Endothelial cell (in vitro differentiated cells): ENCODE measurements at places on chromosomes 12 and 14.
A peak's percentile ranks its signal among the peaks of the same experiment; 100 is the strongest.

- H3K27ac ChIP-seq: no peak overlapping the region
- H3K36me3 ChIP-seq: no peaks in the 10 kb centered on the region
- peaks cover 1% of the 10 kb centered on the region for H3K27me3 ChIP-seq
- H3K4me3 ChIP-seq: no peak overlapping the region
Observed at GRCh38 chr14:25626986-25627385, 577.0 kb upstream of the STXBP6 start.

DNA sequence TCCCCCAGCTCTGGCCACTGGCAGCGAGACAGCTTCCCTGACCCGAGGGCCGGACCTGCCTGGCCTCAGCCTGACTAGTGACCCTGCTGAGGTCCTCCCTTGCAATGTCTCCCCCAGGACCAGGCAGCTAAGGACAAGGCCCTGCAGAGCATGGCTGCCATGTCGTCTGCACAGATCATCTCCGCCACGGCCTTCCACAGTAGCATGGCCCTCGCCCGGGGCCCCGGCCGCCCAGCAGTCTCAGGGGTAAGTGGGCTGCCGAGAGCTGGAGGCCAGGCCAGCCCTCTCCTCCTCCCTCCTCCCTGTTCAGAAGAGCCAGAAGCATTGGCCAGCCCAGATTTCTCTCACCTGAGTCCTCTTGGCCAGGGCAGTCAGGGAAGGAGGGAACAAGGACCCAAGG lies 58.1 kb downstream of the TEAD4 start:
- peak overlapping the region; percentile 57 for H3K27ac ChIP-seq
- no peak overlapping the region for H3K4me3 ChIP-seq
- DNase-seq: no peak
- H3K27me3 ChIP-seq: peaks cover 8% of the 10 kb centered on the region

DNA sequence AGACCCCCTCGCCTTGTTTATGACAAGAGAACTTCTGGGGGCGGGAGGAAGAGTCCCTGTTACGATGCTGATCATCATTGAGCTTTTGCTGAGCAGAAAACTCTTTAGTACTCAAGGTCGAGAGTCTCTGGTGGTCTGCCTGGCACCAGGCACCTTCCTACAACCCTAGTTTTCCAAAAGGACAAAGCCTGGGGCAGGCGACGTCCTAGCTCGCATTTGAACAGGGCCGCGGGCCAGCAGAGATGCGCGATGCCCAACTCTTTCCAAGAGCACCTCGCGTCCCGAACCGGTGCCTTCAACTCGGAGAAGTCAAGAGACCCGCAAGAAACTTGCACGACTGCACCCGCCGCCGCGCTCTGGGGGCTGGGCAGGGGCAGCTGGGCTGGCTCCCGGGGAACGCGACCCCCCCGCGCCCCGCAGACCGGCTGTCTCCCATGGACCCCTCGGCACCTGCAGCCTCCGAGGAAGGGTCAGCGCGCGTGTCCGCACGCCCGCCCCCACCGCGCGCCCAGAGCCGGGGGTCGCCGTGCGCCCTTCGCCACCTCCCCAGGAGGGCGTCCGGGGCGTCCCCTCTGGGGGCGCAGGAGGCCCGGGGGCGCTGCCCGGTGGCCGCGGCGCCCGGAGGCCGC lies 377 bp upstream of the BCL7A start:
- peak overlapping the region; percentile 24 for H3K27ac ChIP-seq
- peak; percentile 17 for DNase-seq
- H3K4me1 ChIP-seq: peaks cover 9% of the 10 kb centered on the region
- H3K36me3 ChIP-seq: peaks cover 6% of the 10 kb centered on the region

GRCh38 chr12:15550793-15551192 lies 228.5 kb downstream of the PTPRO start:
- no peaks in the 10 kb centered on the region for H3K27me3 ChIP-seq
- no peak overlapping the region for H3K4me3 ChIP-seq
- H3K36me3 ChIP-seq: no peaks in the 10 kb centered on the region
- no peak overlapping the region for H3K27ac ChIP-seq
- H3K4me1 ChIP-seq: no peaks in the 10 kb centered on the region

DNA sequence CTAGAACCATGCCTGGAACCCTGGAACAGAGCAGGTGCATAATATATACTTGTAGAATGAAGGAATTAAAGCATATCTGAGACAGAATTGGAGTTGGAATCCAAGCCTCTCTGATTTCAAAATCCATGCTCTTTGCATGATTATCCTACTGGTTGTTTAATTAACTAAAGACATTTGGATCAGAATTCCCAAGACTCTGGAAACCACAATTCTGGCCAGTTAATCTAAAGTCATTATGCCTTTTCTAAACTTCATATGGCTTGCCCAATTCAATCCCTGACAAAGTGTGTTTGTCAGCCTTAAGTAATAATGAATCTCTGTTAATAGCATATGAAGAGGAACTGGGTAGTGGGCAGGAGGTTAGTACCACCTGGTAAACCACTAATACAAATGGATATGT lies 422.6 kb downstream of the ATP23 start:
- no peaks in the 10 kb centered on the region for H3K36me3 ChIP-seq
- no peak overlapping the region for H3K27ac ChIP-seq
- H3K4me3 ChIP-seq: no peak overlapping the region
- no peaks in the 10 kb centered on the region for H3K4me1 ChIP-seq
- no peaks in the 10 kb centered on the region for H3K27me3 ChIP-seq

DNA sequence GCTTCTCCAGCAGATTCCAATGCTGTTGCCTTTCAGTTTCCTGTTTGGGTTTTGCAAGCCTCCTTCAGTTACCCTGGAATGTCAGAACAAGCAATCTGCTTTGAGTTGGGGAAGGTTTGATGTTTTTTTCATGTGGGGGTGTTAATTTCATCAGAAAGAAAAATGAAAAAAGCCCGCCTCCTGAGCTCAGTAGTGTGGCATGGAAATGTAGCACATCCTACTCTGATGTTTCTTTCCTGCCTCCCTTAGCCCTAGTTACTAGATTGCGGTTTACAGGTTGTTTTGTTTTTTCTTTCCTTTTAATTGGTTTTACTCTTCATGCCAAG lies 22.6 kb downstream of the IFNG-AS1 start:
- H3K27ac ChIP-seq: peak overlapping the region; percentile 33
- H3K36me3 ChIP-seq: no peaks in the 10 kb centered on the region
- no peak overlapping the region for H3K4me3 ChIP-seq
- peaks cover 2% of the 10 kb centered on the region for H3K27me3 ChIP-seq
- no peak for DNase-seq

- H3K4me1 ChIP-seq: no peaks in the 10 kb centered on the region
- no peaks in the 10 kb centered on the region for H3K36me3 ChIP-seq
- H3K27me3 ChIP-seq: peaks cover 2% of the 10 kb centered on the region
- H3K27ac ChIP-seq: no peak overlapping the region
Observed at GRCh38 chr14:49957089-49957852, 64.4 kb downstream of the ARF6 start.

DNA sequence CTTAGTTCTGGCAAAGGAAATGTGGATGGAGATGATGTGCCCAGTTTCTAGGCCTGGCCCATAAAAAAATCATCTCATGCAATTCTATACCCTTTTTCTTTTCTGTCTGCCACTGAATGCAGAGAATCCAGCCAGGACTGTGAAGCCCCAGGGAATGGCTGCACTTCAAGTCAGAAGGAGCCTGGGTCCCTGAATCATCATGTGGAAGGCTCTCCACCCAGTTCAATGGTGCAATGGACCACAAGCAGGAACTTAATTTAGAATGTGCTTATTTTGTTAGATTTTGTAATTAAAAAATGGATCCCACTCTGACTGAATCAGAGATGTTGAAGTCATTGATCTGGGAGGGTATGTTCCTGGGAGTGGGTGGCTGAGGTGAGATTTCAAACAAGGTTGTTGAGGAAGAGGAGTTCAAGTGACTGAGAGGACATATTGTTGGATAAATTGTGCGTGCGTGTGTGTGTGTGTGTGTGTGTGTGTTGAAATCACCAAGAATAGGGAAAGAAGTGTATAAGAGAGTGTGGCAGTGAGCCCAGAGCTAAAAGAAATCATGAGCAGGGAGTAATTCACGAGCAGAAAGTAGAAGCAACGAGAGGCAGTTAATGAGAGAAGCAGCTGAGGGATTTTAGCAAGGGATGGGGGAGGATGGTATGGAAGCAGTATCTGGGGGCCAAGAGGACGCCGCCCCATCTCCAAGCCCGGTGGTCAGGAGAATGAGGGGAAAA lies 125.4 kb downstream of the TMX1 start:
- peaks cover 7% of the 10 kb centered on the region for H3K27me3 ChIP-seq
- no peak for DNase-seq
- H3K36me3 ChIP-seq: peaks cover 3% of the 10 kb centered on the region
- H3K4me1 ChIP-seq: peaks cover 16% of the 10 kb centered on the region
- no peak overlapping the region for H3K4me3 ChIP-seq

- no peak for DNase-seq
- H3K36me3 ChIP-seq: no peaks in the 10 kb centered on the region
- H3K27me3 ChIP-seq: peaks cover 5% of the 10 kb centered on the region
- no peak overlapping the region for H3K4me3 ChIP-seq
- H3K4me1 ChIP-seq: peaks cover 8% of the 10 kb centered on the region
Observed at GRCh38 chr14:64864258-64864657, 15.4 kb downstream of the SPTB start.

DNA sequence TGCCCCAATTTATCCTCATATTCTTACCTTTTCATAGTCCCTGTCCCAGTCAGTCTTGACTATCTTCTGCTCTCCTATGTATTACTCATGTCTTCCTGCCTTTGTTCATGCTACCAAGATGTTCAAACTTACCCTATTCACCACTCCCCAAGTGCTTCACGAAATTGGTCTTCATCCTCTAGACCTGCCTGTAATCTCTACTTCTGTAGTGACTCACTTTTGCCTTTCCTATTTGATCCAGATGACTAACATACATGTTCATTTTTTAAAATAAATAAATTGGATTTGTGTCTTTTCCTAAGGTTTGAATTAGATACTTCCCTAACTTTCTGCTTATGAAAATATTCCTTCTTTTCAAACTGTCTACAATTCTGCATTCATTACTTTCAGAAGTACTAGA lies 107.7 kb upstream of the PPM1H start:
- no peak overlapping the region for H3K4me3 ChIP-seq
- no peaks in the 10 kb centered on the region for H3K27me3 ChIP-seq
- H3K27ac ChIP-seq: no peak overlapping the region
- H3K36me3 ChIP-seq: no peaks in the 10 kb centered on the region

- H3K36me3 ChIP-seq: no peaks in the 10 kb centered on the region
- no peak overlapping the region for H3K4me3 ChIP-seq
- DNase-seq: no peak
- H3K4me1 ChIP-seq: no peaks in the 10 kb centered on the region
Observed at GRCh38 chr12:10310926-10311720, 3.5 kb downstream of the KLRD1 start.
